ENCODE measurements at places on chromosomes 1 and 21. TPM values are rescaled to one million over a fixed set of nuclear protein-coding genes. Genes with fewer than 3 reads are reported as not detected.

GRCh38 chr1:23370709-23371584, 1.3 kb upstream of the ZNF436 start:
- no peak for DNase-seq

DNA sequence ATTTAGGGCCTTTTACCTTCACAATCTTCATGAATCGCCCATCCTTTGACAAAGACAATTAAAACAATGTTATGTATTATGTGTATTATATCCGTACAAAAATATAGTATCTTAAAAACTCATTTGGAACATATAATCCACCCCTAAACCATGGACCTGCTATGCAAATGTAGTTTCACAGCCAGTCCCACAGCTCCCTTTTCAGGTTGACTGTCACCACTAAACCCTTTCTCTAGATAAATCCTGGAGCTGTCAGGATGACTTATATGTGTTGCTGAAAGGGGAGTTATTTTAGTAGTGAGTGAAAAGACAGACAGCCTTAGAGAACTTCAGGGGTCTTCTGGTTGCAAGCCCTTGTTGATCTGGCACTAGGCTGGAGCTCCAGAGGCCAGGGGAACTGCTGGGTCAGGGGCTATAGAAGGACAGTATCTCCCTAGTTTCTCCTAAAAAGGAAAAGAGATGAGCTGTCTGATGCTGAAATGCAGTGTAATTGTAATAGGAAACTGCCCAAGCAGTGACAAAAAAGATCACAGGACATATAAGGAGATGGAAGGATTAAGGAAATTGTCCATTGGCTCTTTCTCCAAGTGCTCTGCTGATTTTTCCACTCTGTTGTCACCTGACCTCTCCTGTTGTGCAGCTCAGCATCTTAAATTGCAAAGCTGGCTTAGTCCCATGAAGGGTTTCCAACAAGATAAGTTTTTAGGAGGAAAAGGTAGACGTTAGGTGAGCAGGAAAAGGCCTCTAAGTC, 127.7 kb downstream of the S1PR1 start:
- no peak for DNase-seq

- no peak for DNase-seq
Observed at GRCh38 chr1:224767031-224767430, 150.9 kb downstream of the CNIH3 start.

GRCh38 chr1:245837718-245838117, 669.4 kb downstream of the SMYD3 start:
- no peak for DNase-seq

GRCh38 chr1:228978484-228979324, 243.4 kb downstream of the RHOU start:
- no peak for DNase-seq

GRCh38 chr1:40004857-40005256, 35.7 kb upstream of the CAP1 start:
- no peak for DNase-seq

DNA sequence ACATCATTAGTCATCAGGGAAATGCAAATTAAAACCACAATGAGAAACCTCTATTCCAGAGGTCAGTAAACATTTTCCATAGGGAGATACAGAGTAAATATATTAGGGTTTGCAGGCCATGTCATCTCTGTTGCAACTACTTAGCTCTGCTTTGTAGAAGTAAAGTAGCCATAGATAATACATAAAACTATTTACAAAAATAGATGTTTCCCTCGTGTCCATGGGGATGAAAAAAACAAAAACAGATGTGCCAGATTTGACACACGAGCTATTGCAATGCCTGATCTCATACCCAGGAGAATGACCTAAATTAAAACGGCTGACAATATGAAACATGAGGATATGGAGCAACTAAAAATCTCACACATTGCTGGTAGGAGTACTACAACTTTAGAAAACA, 17.3 kb downstream of the LTN1 start:
- no peak for DNase-seq

DNA sequence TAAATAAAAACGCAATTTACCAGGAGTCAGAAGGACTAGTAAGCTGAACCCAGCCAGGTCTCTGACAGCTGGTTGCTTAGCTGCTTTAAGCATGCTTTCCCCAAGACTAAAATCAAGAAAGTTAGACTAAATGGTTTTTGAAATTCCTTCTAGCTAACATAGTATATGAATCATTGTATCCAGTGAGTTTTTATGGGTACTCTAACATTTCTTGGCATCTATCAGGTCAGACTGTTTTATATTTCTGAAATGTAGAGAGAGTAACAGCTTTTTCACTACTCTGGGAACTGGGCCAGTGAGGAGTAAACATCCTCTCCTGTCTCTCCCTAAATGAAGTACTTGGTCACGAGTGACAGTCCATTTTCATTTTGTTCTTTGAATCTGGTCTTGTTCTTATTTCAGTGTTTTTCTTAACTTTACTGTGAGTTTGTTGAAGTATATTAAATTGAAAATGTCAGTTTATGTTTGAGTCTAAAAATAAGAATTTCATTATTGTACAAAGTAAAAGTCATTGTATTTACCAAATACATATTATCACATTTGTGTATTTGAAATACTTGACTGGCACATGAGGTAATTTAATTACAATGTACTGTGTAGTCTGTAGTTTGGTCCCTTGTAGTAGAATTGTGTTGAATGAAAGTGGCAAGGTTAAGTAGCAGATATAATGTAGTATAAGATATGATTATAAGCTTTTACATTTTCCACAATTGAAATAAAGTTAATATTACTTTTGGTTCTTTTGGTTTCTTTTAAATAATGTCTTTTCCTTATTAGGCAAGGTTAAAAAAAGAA, 47.6 kb downstream of the PKN2 start:
- peak; percentile 4 for DNase-seq

DNA sequence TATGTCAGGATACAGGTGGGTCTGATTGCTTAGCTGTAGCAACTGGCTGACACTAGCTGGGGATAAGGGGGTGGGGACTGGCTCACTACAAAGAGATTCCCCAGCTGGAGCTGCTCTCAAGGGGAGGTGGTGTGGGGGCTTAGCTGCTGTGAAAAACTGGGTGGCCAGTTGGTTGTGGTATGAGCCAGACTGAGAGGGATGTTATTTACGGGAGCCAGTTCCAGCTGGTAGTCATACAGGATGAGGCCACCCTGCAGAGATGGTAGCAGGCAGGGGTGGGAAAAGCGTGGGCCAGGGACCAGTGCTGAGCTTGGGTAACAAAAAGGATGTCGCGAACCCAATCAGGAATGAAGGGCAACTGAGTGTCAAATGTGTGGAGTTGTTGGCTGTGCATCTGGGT, 204.0 kb upstream of the C21orf91 start:
- DNase-seq = no peak

GRCh38 chr21:40282912-40283886, 416.0 kb downstream of the PCP4 start:
- DNase-seq = no peak

GRCh38 chr1:28123461-28123961, 35.1 kb upstream of the EYA3 start:
- DNase-seq = peak; percentile 62

GRCh38 chr1:84753516-84754385, 63.5 kb upstream of the SSX2IP start:
- peak; percentile 66 for DNase-seq

- no peak for DNase-seq
Observed at GRCh38 chr1:54857746-54858561, 29.0 kb downstream of the DHCR24 start.

- no peak for DNase-seq
Observed at GRCh38 chr1:232667094-232667777, 37.3 kb upstream of the SIPA1L2 start.

- no peak for DNase-seq
Observed at GRCh38 chr1:24972221-24972914, 42.3 kb upstream of the RUNX3 start.

DNA sequence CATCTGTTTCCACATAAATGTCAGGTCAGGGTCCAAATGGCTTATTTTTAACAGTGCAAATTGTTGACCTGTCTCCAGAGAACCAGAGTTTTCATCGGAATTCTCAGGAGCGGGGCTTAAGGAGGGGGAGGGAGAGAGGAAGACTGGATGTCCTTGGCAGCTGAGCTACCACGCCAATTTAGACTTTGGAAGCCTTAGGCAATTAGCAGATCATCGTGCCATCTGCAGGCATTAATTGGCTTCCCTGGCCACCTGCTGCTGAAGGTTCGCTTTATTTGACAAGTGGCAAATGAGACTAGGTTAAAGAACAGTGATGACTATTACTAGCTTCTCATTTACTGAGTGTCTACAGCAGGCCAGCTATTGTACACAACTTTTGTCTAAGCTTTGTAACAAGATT, 43.7 kb downstream of the HLX start:
- no peak for DNase-seq

GRCh38 chr21:38384675-38385426, 113.4 kb downstream of the ERG start:
- no peak for DNase-seq

DNA sequence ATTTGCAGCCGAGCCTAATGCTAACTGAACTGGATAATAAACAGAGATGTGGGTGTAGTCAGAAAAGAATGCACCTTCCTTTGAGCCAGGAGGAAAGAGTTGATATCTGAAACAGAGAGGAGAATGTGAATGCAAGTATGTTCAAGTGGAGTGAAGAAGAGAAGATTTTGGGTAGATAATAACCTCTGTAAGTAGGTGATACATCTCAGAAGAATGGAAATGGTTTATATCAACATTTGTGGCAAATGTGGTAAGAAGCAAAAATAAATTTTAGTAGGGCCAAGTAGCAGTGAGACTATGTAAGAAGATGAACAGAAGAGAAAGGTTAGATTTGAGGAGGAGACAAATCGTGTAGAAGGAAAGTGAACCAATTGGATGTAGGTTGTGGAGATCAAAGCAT, 1.7 kb upstream of the DNTTIP2 start:
- no peak for DNase-seq

DNA sequence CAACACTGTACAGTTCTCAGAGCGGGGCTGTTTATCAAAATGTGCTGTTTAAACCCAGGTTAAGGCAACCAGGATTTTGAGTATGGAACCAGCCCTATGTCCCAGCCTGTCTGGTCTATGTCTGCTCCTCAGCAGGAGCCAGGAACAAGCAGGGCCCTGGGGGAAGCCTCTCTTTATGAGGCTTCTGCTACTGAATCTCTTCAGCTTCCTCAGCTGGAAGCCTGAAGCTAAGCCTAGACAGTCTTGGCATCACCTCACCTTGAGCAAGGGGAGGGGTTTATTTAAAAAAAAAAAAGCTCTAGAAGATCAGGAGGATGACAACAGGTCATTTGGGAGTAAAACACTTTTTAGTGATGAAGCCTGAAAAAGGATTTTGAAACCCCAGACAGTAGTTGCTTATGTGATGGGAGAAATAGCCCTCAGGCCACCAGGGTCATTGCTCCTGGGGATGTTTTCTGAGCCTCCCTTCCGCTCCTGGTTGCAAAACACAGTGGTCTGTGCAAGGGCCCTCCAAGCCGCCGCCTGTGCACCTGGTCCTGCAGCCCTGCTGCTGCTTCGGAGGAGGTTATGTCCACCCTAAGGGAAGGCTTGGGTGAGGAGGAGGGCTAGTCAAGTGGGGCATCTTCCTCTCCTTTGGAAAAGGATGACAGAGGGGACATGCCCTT, 21.8 kb upstream of the GRHL3 start:
- DNase-seq = no peak

GRCh38 chr1:238248356-238248755, 357.6 kb upstream of the ZP4 start:
- no peak for DNase-seq

DNA sequence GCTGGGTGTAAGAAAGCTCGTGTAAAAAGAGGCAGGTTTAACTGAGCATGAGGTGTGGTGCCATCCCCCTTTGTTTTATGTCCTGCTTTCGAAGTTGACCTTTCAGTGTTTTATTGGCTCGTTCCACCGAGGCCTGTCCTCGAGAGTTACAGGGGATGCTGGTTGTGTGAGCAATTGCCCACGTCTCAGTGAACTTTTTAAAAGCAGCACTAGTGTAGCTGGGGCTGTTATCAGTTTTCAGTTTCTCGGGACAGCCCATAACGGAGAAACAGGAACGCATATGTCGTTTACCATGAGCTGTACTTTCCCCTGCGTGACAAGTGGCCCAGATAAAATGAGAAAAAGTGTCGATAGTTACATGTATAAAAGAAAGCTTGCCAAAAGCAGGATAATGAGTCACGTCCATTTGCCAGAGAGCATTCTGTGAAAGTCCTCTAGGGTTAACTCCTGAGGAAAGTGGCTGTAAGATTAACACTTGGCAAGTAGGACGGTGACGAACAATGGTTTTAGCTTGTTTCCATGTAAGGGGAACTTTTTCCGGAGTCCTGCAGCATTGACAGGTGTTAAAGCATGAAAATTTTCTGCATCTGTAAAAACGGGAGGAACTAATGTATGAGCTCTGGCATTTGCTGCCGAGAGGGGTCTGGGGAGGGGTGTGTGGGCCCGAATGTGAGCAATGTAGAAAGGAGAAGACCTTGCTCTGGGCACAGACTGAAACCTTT, 7.8 kb upstream of the LRRC47 start:
- DNase-seq = no peak

DNA sequence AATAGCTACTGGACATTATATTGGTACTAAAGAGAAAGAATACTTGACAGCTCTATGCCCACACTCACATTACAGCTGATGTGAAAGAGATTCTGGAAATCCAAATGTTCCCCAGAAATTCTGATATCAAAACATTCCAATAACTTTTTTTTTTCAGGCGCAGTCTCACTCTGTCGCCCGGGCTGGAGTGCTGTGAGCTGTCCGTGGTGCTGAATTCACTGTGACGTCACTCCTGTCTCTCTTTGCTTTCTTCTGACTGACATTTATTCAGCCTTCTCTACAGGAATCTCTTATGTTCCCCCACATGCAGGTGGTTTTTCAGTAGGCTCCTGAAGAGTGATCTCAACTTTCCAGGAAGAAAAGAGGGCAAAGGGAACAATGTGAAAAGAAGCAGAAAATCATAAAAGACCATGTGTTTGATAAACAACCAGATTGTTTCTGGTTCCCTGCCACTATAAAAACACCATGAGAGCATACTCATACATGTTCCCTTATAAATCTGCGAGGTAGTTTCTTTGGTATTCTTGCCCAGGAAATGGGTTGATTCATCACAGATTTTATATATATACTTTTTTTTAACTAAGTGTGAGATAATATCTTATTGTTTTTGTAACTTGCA, 6.2 kb downstream of the S100A7A start:
- DNase-seq = peak; percentile 45

DNA sequence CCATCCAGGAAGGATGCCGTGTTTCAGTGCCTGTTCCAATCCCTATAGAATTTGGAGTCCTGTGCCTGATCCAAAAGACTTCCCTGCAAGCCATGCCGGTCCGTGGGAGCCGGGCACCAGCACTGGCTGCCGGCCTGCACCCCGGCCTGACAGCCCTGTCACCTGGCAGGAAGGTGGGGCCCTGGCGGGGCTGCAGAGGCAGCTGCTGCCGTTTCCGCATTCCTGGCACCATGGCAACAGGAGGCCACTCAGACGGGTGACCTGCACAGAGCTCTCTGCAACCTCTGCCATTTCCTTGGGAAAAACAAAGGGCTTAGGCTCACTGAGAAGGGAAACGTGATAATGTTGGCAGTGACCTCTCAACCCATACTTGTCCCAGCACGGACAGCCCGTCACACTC, 63.2 kb upstream of the TMEM51 start:
- no peak for DNase-seq

Gene UBIAD1
- 11.4 TPM for polyA plus RNA-seq

Gene NPR1
- 0.96 TPM for polyA plus RNA-seq

Gene CELA3A
- polyA plus RNA-seq = not detected

Gene SLC1A7
- 0.03 TPM for polyA plus RNA-seq

Gene TFF1
- 0.64 TPM for polyA plus RNA-seq

Gene WNT9A
- polyA plus RNA-seq = 1.2 TPM

Gene WDR77
- polyA plus RNA-seq = 53.0 TPM

Gene LCE6A
- not detected for polyA plus RNA-seq

Gene PCSK9
- polyA plus RNA-seq = 2.7 TPM

Gene TMEM200B
- polyA plus RNA-seq = 0.18 TPM

Gene CFHR1
- polyA plus RNA-seq = 0.63 TPM

Gene TRABD2B
- 0.29 TPM for polyA plus RNA-seq

Gene SYPL2
- 0.05 TPM for polyA plus RNA-seq

Gene CTTNBP2NL
- 5.8 TPM for polyA plus RNA-seq

Gene ACTL8
- polyA plus RNA-seq = 1.5 TPM

All from A549 (cell line).